Stimulated activated CD8-positive, alpha-beta memory T cell treated with anti-CD3 and anti-CD28 coated beads, Interleukin-12 subunit alpha, Interleukin-12 subunit beta, amount 100 ng/mL, for 4 hours (primary cell): ENCODE measurements at places on chromosomes 12 and 14.

GRCh38 chr12:94593822-94594442, 56.4 kb downstream of the TMCC3 start:
- DNase-seq = no peak

- no peak for DNase-seq
Measured at GRCh38 chr14:50020184-50020583, 96.2 kb downstream of the VCPKMT start.

DNA sequence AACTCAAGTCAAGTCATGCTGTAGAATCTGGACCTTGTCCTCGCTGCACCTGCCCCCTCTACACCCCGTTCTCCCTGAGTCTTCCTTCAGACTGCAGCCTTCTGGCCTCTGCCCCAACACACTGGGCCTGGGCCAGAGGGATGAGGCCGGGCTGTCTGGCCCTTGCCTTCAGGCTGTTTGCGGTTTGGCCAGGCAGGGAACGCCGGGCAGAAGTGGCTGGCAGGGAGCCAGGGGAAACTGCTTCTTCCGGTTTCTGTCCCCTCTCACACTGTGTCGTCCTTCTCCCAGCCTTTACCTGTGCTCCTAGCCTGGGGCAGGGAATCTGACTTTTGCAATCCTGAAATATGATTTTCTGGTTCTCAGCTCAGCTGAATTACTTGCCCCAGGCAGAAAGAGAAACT, 13.5 kb downstream of the DGLUCY start:
- no peak for DNase-seq

DNA sequence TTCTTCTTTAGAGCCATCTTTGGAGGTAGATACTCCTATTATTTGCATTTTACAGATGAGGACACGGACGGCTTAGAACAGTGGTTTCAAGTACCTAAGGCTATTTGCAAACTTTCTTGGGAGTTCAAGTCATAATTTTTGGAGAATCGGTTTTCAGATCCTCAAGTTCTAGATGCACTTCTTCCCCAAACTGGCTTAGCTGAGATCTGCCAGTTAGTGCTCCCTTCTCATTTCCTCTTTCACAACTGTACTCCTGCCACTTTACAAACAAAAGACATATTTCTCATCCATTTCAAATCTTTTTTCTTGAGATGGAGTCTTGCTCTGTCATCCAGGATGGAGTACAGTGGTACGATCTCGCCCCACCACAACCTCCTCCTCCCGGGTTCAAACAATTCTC, 77.3 kb downstream of the HELB start:
- DNase-seq = no peak

- DNase-seq = no peak
Measured at GRCh38 chr12:20187456-20187855, 180.9 kb upstream of the PDE3A start.

DNA sequence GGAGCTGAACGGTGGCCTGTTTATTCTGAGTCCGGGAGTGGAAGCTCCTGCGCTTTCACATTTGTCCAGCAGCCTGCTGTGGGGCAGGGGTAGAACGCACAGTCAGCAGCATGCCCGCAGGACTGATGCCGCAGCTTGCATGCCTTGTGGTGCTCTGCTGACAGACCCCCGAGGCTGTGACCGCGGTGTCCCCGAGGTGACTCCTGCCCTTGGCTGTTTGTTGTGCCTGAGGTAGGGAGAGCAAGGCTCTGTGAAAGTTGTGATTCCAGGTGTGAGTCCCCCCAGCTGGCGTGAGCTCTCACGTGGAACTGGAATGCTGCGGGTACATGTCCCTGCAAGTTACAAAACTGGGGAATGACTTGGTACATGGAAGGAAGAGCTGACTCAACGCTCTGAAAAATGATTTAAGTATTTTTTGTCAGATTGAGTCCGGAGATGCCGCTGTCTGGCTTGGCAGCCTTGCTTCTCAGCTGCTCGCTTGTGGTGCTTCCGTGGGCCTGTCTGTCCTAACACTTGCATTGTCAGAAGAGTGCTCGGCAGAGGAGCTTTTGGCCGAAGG, 18.1 kb downstream of the MLXIP start:
- no peak for DNase-seq

- DNase-seq = no peak
Measured at GRCh38 chr14:21999402-21999801, 325.8 kb upstream of the OR4E1 start.
